ENCODE measurements at places on chromosomes 12 and 14. TPM values are rescaled to one million over a fixed set of nuclear protein-coding genes. Genes with fewer than 3 reads are reported as not detected.

BTBD7 gene
- 12.5 TPM for total RNA-seq

FGFR1OP2 gene
- total RNA-seq, result 38.0 TPM

CLEC2A gene
- total RNA-seq, result not detected

PSMC6 gene
- total RNA-seq, result 90.0 TPM

KLRK1 gene
- 23.6 TPM for total RNA-seq

ACRBP gene
- 5.2 TPM for total RNA-seq

AICDA gene
- total RNA-seq, result not detected

PROX2 gene
- total RNA-seq, result 0.23 TPM

MYF6 gene
- not detected for total RNA-seq

GLT8D2 gene
- total RNA-seq, result 0.36 TPM

GZMH gene
- 32.3 TPM for total RNA-seq

DDX47 gene
- 58.2 TPM for total RNA-seq

IL31 gene
- 8.0 TPM for total RNA-seq

SMIM41 gene
- not detected for total RNA-seq

DHRS1 gene
- total RNA-seq, result 28.5 TPM

SLC5A8 gene
- total RNA-seq, result not detected

BAZ2A gene
- 154 TPM for total RNA-seq

A2M gene
- not detected for total RNA-seq

ANKRD33 gene
- total RNA-seq, result not detected

ZCRB1 gene
- total RNA-seq, result 89.2 TPM

SLC38A4 gene
- total RNA-seq, result 0.26 TPM

RILPL1 gene
- total RNA-seq, result 5.4 TPM

SLC10A1 gene
- not detected for total RNA-seq

LRRC43 gene
- 0.74 TPM for total RNA-seq

RIMBP2 gene
- total RNA-seq, result not detected

CCDC184 gene
- 0.17 TPM for total RNA-seq

PZP gene
- not detected for total RNA-seq

GLI1 gene
- total RNA-seq, result 0.21 TPM

SMARCC2 gene
- total RNA-seq, result 104 TPM

KRT82 gene
- total RNA-seq, result not detected

TESPA1 gene
- total RNA-seq, result 95.5 TPM

MAP1LC3B2 gene
- total RNA-seq, result 2.1 TPM

KRT7 gene
- 25.4 TPM for total RNA-seq

LRRIQ1 gene
- not detected for total RNA-seq

CLEC2B gene
- 28.0 TPM for total RNA-seq

STAC3 gene
- 4.2 TPM for total RNA-seq

DYRK2 gene
- 30.3 TPM for total RNA-seq

SCN8A gene
- total RNA-seq, result 0.79 TPM

KRT74 gene
- total RNA-seq, result 0.12 TPM

Data from activated T-cell treated with anti-CD3 and anti-CD28 coated beads, Interleukin-2, amount 50 U/mL, for 72 hours (primary cell).